ENCODE measurements at places on chromosomes 2 and 18. TPM values are rescaled to one million over a fixed set of nuclear protein-coding genes. Genes with fewer than 3 reads are reported as not detected.

GRCh38 chr2:83970217-83970929 is 488.7 kb downstream of the SUCLG1 start:
- no peak for DNase-seq

DNA sequence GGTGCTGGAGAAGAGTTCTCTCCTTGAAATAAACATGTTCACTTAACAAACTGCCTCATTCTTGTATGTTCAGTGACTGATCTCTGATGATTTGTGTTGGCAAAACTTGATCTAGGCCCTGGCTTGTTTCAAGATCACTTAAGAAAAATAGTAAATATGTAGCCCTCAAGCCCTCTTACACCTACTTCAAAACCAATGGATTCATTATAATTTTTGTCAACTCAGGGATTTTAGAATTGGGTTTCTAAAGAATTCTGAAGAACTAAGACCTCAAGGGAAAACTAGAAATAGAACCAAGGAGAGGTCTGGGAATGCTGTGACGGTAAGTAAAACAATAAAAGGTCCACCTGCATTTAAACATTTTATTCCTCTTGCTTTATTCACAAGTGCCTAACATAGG is 1731.6 kb upstream of the CELF4 start:
- DNase-seq = no peak

- DNase-seq = no peak
Observed at GRCh38 chr2:9089831-9090230, 86.3 kb upstream of the MBOAT2 start.

DNA sequence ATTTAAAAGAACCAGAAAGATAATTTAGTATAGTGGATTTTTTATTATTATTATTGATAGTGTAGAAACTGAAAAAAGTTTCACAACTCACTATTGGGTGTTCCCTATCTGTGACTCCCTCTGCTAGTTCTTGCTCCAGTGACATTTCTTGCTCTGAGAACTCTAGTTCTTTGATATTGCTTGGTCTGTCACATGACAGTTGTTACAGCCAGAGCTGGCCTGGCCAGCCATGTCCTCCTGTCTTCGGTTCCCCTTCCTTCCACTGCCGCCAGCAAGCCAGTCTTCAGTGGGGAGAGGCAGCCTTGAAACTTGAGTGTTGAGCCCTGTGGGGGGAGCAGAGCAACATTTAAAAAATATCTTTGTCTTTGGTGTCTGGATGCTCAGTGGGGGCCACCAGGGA is 7.6 kb upstream of the THOC1 start:
- no peak for DNase-seq

DNA sequence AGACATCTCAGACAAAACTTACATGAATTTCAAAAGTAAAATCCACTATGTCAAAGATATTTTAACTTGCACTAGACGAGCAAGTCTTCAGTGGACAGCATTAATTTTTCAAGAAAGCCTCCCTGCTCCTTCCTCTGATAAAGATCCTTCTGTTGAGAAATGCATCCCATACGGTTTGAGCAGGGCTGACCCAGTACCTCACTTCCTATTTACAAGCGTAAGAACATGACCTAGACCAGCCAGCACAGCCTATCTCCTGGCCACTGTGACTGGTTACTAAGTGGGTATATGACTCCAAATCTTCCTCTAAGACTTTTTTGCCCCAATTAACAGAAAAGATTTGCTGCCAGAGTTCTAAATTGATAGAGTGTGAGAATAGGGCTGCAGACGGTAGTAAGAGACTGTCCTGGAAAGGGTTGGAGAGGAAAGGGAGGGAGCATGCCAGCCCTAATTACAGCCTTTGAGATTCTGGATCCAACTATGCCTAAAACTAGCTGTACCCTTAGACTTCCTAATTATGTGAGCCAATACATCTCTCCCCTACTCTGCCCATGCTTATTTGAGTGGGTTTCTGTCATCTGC is 108.4 kb downstream of the PRELID3A start:
- DNase-seq = no peak

GRCh38 chr2:31711737-31712136 is 131.0 kb upstream of the SRD5A2 start:
- no peak for DNase-seq

DNA sequence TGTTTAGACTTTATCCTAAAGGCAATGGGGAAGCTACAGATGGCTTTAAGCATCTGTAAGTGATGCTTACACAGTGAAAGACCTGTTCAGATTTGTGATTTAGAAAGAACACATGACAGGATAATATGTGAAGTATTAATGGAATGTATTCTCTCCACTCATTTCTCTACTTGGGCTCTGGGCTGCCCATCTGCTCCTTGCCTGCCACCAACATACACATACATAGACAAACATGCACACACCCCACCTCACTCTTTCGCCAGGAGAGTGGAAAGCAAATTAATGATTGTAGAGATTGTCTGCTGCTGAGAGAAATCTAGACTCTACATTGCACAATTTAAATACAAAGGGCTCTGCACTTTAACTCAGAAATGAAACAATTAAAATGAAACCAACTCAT is 61.0 kb upstream of the NFE2L2 start:
- no peak for DNase-seq

DNA sequence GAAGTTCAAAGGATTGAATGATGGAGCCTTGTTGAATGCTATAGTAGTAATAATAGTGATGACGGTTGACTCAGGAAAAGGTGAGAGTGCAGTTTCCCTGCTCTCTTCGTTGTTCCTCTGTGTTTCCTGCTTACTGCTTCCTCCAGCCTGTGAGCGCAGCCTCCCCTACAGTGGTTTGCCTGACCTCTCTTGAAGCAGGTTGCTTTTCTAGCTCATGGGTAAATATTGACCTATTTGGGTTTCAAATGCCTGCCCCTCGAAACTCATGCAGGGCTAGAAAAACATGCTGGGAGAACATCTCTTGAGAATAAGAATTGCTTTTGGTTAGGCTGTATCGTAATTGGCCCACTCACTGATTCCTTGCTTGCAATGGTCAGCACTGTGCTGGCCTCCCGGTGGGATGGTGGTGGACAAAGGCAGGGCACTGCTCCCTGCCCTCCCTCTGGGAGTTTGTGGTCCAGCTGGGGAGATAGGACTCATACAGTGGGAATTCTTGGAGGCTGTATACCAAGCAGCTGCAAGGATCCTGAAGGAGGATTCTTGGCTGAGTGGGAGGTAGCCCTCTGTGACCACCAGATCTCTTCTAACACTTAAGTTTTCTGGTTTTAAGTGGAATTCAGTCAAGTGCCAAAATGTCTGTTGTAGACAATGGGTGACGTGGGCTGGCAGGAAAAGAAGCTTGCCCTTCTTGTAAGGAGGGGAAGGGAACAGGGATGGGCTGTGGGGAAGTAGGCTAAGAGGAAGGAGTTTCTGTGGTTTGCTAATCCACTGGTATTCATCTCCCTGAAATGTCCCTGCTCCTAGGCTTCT is 5.4 kb upstream of the RNF181 start:
- peak; percentile 36 for DNase-seq

DNA sequence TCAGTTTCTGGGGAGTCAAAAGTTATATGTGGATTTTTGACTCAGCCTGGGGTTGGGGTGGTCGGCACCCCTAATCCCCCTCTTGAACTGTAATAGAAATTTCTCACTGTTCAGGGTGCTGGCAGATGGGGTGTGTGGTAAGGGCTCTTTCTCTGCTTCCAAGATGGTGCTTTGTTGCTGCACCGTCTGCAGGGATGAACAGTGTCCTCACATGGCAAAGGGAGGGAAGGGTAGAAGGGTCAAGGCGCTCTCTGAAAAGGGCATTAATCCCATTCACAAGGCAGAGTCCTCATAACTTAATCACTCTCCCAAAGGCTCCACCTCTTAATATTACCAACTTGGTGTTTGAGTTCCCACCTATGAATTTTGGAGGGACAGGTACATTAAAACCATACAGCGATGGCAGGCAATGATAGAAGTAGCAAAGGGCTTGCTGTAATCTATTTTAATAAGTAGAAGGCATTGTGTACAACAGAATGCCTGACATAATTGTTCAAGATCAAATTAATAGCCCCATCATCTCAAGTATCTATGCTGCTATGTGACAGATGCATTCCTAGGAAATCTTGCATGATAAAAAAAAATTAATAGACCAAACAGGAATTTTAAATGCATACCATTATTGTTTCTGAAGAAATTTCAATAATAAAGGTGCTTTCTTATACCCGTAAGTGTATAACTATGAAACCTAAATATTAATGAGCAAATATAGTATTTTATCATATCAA is 28.1 kb downstream of the MMADHC start:
- no peak for DNase-seq

DNA sequence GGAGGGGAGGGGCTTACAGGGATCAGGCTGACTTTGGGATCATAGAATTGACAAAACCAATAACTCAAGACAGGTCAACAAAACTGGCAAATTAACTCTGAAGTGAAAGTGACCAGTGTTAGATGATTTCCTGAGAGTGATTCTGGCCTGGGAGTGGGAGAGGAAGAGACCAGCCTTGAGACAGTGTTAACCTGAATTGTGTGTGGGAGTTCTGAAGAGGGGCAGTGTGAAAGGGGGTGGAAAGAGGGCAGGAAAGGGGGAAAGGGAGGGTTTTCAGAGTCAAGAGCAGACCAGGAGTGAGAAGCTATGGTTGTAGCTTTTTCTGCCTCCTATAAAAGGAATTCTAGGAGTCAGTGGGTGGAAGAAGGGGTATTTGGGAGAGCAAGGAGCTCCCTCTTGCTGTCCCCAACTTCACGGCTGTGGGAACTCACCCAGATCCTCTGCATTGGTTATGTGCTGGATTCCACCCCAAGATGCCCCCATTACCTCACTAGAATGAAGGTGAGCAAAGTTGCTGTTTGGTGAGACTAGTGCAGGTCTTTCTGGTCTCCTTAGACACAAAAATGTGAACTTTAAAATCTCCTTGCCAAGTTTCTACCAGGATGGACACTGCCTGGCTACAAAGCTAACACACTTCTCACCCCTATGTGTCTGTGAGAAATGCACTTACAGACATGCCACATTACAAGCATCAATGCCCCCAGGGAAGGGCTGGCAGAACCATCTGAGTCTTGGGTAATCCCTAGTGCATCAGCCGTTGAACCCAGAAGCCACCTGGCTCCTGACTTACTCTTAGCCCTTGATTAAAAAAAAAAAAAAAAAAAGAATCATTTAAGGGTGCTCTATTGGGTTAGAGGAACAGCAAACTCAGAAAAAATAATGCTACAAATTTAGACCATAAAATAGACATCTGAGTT is 61.6 kb downstream of the BMP10 start:
- no peak for DNase-seq

GRCh38 chr2:97747285-97747684 is 33.9 kb downstream of the ZAP70 start:
- DNase-seq = no peak

GRCh38 chr2:39725401-39725800 is 53.7 kb downstream of the THUMPD2 start:
- DNase-seq = no peak

C2orf78 gene
- 0.45 TPM for total RNA-seq

CFAP65 gene
- not detected for total RNA-seq

TMEM169 gene
- 0.16 TPM for total RNA-seq

FIGN gene
- 2.4 TPM for total RNA-seq

CRYGD gene
- not detected for total RNA-seq

Measured in H4 (cell line).